ENCODE measurements at places on chromosomes 2 and 18.
A peak's percentile ranks its signal among the peaks of the same experiment; 100 is the strongest.

GRCh38 chr2:197312186-197312585 lies 1.6 kb upstream of the ANKRD44 start:
- no peak for DNase-seq

GRCh38 chr2:212777020-212777491 lies 238.5 kb upstream of the ERBB4 start:
- no peak for DNase-seq

- DNase-seq, result no peak
These were observed 56.6 kb downstream of the EPG5 start for GRCh38 chr18:45910405-45911023.

DNA sequence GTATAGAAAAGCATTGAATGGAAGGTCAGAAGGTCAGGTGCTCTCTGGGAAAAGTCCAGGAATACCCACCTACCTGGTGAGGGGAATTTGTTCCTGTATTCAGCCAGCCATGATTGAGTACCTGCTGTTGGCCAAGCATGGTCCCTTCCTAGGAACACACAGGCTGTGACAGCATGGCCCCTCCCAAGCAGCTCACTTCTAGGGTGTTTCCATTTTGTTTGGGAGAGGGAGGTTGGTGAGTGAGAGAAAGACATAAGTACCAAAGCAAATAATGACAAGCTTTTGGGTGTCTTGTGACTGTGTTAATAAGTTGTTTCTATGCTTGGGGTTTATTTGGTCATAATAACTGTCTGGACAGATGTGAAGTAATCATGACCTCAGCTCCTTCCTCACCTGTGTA lies 46.3 kb downstream of the CABLES1 start:
- DNase-seq, result no peak

GRCh38 chr2:67259556-67260342 lies 137.4 kb upstream of the ETAA1 start:
- no peak for DNase-seq

DNA sequence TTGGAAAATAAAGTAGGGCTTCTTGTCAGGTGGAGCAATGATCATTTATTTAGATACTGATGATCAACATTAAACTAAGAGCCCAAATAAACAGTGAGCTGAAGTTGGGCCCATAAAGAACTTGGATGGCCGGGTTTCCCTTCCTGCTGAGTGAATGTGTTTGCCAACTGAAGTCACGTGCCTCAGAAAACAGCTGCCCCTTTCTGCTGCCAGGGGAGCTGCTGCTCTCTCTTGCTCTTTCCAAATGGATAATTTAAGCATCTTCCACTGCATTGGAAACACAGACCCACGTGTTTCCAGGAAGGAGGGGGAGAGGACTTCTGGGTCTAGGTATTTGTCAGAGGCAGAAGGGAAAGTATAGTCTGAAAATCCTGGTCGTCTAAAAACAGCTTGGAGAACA lies 22.9 kb upstream of the NCKAP5 start:
- DNase-seq, result no peak

DNA sequence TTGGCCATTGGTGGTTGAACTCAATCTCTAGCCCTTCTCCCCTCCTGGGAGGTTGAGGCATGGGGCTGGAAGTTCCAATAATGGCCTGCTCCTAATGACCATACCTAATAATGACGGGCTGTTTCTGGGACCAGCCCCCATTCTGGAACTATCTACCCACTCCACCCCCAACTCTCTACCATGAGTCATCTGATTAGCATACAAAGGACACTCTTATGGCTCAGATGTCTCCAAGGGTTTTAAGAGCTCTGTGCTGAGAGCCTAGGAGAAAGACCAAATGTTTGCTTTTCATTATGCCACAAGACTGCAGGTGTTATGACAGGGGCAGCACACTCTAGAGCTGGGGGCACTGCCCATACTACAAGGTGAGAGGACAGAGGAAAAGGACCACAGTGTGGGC lies 137.0 kb upstream of the NCKAP5 start:
- DNase-seq, result no peak

GRCh38 chr2:3125001-3125760 lies 252.4 kb downstream of the EIPR1 start:
- DNase-seq, result peak; percentile 67

- DNase-seq, result no peak
These were observed 24.8 kb downstream of the NCOA1 start for GRCh38 chr2:24515831-24516230.

- DNase-seq, result no peak
These were observed 43.8 kb downstream of the APOB start for GRCh38 chr2:20999906-21000645.

DNA sequence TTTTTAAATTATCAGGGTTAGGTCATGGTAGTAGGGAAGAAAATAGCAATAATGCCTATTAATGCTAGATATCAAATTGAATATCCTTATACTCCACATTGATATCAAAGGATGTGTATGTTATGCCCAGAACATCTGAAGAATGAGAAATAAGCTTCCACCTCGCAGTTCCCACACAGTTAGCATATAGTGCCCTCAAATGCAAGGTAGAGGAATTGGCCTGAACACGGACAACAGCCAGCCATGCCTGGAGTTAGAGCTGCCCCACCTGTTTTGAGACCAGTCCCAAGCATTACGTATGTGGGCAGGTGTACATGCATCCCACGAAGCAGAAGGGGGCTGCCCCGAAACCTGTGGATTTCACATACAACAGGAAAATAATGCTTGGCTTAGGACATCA lies 79.6 kb downstream of the SUMO1 start:
- DNase-seq, result no peak

- no peak for DNase-seq
These were observed 102.4 kb downstream of the GALNT3 start for GRCh38 chr2:165691615-165692014.

- DNase-seq, result no peak
These were observed 90.6 kb upstream of the MBOAT2 start for GRCh38 chr2:9094117-9094516.

GRCh38 chr2:162038725-162039124 lies 35.3 kb downstream of the DPP4 start:
- DNase-seq, result no peak

- DNase-seq, result no peak
These were observed 12.2 kb upstream of the NEMP2 start for GRCh38 chr2:190546734-190547133.

DNA sequence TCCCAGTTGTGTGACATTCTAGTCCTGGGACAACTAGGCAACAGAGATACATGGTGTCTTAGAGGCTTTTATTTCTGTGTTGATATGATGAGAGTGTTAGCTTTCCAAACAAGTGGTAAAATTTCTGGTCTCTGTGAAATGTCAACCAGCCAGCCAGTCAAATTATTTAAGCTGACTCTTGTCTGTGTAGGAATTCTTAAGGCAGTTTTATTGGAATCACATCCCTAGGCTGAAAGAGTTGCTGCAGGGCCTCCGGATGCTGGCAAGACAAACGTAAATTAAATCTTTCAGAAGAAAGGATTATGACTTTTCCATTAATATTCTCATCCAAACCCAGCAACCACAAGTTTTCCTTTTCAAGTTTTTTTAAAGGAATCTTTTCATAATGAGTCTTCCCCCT lies 44.6 kb downstream of the SERPINB7 start:
- DNase-seq, result no peak

DNA sequence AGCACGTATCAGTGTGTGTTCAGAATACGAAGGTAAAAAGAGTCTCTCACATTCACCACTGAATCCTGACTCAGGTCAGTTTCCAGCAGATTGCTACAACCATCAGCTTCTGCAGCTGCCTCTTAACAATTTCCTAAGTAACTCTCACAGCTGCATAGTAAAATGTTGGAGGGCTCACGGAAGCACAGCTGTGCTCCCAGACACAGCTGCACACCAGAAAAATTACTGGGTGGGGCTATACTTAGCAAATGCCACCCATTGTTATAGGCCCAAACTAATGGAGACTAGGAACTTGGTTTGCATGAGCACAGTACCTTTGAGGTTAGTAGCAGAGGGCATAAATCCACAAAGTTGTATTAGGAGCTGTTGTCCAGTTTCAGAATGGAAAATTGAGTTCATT lies 153.9 kb upstream of the ERBB4 start:
- no peak for DNase-seq

- DNase-seq, result no peak
These were observed 381.2 kb downstream of the LPIN1 start for GRCh38 chr2:12127638-12128037.

GRCh38 chr2:85485815-85486214 lies 53.2 kb upstream of the MAT2A start:
- no peak for DNase-seq

DNA sequence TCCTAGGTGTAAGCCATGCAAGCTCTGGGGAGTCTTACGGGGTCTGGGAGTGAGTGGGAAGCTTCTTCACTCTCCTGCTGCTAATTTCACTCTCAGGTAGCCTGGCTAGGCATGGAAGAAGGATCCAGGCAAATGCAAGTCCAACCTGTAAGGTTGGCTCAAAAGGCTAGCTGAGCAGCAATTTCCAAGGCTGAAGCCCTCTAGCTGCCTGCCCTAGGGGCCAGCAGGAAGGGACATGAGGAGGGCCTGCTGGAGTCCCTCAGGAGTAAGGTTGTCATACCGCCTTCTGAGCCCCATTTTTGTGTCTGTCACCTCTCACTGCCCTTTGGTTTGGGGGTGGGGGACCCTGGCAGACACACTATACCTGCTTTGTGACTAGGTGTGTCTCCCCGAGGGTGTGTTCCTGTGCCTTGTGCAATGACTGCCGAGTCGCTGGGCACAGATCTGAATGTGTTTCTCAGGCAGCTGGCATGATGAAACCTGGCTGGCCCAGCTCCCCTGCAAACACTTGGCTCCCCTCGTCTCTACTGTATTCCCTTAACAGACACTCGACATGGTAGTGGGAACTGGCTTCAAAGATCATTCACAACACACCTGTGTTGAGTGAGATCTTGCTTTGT lies 123.9 kb upstream of the FAM136A start:
- DNase-seq, result no peak

DNA sequence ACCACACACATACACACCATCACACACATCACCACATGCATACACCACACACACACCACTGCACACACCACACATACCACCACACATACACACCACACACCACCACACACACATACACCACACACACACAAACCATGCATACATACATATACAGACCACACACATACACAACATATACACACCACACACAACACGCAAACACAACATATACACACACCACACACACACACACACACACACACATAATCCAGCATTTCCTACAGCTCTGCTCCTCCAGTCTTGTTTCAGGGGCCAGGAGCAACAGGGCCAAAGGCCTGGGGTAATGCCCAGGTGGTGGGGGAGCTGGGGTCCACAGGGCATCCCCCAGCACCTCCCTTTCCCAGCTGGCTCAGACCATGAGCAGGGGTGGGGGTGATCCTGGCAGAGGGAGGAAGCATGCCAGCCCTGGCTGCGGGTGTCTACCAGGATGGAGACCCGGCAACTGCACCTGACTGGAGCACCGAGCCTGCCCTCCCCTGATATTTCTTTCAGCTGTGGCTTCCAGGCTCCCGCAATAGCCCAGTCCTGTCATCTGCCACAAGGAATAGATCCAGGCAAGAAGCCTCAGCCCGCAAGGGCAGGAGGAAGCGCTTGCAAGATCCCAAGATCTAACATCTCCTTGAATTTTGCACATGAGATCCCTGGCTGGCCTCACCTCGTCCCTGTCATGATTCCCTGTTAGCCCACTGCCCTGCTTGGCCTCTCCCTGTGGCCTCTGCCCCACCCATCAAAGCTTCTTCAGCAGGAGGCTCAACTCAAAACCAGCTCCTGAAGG lies 196.9 kb downstream of the TNS1 start:
- DNase-seq, result no peak

DNA sequence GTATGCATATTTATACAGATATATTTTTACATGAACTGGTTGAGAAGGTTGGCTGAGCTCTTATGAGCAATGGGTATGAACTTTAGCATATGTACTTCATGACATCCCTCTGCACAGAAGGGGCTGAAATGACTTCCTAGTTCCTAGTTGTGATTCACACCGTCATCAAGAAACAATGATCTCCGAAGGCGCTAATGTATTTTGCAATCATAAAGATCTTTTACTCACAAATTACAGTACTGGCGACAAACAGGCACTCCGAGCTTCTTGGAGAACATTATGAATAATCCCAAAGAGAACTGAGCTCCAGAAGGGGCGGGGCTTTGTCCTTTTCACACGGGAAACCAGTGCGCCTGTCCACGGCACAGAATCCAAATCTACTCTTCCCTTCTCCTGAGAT lies 18.1 kb downstream of the BCL2 start:
- no peak for DNase-seq

DNA sequence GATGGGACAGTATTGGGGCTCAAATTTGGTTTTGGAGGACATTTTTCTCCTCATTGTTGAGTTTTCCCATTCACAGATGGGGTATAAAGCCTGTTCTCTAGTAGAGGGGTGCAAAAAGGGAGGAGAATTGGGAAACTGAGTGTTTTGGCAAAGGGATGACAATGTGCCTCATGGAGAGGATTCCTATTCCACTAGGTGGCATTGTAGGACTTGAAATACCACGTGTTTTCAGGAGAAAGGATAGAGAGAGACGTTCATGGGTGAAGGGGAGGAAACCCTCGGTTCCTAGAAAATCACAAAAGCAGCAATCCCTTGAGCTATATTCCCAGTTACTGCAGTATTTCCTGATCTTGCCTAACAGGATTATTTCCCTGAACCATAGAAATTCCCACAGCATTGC lies 113.7 kb upstream of the SRD5A2 start:
- DNase-seq, result no peak

- DNase-seq, result no peak
These were observed 31.2 kb upstream of the NPC1 start for GRCh38 chr18:23617412-23618014.

DNA sequence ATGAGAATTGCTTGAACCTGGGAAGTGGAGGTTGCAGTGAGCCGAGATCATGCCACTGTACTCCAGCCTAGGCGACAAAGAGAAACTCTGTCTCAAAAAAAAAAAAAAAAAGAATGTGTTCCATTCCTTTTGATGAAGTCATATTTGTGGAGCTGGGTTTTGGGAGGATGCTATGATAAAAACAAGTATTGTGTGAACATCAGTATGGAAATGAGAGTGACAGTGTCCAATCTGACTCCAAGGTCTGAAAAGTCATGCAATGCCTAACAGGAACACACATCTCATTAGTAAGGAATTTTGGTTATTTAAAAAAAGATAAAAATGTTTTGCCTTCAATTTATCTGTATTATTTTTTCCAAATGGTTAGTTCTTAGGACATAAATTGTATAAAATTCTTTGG lies 11.8 kb downstream of the GCFC2 start:
- DNase-seq, result no peak
